ENCODE measurements at places on chromosomes 1 and 21.

DNA sequence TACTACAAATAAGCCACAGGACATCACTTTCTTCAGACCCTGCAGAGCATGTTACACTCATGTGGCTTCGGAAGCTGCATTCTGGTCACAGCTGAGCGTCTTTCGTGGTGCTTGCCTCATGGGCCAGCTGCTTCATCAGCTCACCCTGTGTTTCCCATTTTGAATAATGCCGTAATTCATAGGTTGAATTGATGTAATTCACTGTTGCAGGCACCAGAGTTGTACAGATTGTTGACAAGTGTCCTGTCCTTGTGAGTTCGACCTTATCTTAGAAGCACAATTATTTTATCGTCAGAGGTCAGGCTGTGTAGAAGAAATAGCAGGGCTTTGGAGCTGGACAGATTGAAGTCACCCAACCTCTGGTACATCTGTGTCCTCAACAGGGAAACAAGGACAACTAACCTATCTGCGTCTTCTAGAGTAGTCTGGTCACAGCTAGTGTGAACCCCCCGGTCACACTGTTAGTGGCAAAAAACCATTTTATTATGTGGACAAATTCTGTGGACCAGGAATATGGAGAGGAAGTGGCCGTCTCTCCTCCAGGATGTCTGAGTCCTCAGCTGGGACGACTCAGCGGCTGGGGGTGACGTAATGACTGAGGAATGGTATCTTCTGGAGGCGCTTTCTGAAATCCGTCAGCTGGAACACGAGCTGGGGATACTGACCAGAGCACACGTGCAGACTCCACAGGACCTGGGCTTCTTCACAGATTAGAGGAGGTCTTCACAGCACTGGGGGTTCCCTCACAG lies 17.8 kb downstream of the PKNOX1 start:
- DNase-seq, result no peak

DNA sequence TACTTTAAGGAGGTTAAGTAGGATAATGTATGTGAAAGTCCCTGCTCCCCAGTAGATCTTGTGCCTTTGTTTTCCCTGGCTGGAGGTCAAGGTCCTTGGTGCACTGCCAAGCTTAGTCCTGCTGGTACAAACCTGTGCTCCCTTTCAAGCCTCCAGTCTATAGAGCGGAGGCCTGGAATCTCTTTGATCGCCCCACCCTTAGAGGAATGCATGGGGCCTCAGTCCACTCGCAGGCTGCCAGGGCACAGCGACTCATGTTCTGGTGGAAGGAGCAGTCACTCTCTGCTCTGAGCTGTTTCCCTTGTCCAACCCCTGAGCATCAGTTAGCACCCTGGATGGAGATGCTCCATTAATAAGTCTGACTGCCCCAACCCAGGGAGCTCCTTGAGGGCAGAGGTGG lies 121.8 kb downstream of the HMGB4 start:
- DNase-seq, result no peak

DNA sequence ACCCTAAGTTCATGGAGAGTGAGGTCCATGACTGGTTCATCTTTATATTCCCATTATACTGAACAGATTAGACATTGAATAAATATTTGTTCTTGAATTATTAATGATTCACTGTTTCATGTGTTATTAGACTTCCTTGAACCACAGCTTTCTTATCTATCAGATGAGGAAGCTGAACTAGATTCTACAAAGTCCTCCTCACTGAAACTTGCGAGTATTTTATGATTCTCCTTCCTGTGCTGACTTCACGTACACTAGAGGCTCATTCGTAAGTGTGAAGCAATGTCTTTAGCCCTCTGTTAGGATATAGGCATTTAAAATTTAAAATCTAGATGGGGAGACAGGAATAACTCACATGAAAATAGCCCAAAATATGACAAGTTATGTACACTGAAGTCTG lies 95.6 kb upstream of the IRF2BP2 start:
- no peak for DNase-seq

GRCh38 chr1:208160259-208160819 lies 83.8 kb downstream of the PLXNA2 start:
- DNase-seq, result no peak

DNA sequence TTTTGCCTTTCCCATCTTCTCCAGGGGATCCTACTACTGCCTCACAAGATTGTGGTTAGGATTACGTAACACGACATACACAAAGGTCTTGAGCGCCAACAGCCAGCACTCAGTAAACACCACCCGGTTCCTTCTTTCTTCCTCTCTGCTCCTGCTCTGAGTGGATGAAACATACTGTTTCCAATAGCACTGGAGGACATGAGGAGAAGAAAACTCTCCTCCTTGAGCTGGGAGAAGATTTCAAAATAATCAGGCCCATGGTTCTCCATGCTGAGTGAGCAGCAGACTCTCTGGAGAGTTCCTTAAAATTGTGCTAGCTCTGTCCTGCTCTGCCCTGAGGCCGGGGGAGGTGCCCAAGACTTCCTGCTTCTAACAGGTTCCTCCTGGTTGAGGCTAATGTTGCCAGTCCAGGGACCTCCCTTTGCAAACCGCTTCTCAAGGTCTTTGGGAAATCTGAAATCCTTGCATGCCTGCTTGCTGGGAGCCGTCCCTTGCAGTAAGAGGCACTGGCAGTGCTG lies 29.4 kb upstream of the MX1 start:
- DNase-seq, result no peak

- DNase-seq, result no peak
Measured at GRCh38 chr1:244878681-244879080, 14.3 kb upstream of the HNRNPU start.

DNA sequence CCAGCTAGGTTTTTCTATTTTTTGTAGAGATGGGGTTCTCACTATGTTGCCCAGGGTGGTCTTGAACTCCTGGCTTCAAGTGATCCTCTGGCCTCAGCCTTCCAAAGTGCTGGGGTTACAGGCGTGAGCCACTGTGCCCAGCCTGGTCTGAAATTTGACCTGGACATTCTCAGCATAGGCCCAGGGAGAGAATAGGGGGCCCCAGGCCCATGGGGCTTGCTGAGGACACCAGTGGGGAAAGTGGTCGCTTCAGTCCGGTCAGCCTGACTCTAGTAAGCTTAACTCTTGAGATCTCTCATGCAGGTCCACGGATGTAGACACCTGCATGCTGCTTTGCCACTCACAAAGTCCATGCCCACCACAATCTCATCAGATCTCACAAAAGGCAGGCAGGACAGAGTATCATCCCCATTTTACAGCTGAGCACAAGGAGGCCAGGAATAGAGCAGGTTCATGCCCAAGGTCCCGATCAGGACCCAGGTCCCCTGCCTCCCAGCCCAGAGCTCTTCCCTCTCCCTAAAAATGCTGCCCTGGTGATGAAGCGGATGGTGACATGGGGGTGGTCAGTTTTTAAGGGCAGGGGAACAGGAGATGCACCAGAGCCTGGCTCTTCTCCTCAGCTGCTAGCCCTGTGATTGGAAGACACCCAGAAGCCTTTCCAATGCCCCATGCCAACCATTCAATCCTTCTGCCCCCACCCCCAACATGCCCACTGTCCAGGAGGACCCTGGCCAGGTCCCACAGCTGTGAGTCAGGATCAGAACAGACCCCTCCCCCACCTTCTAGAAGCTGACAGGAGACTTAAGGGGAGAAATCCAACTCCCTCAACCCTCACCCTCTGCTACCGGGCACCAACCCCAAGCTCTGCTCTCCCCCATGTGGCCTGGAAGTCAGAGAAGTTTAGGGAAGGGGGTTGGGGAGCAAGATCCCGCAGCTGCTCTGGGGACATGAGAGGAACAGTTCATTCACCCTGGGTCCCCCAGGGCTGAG lies 1.8 kb downstream of the FHL3 start:
- DNase-seq, result no peak

GRCh38 chr1:204528241-204528640 lies 12.0 kb downstream of the MDM4 start:
- DNase-seq, result no peak

DNA sequence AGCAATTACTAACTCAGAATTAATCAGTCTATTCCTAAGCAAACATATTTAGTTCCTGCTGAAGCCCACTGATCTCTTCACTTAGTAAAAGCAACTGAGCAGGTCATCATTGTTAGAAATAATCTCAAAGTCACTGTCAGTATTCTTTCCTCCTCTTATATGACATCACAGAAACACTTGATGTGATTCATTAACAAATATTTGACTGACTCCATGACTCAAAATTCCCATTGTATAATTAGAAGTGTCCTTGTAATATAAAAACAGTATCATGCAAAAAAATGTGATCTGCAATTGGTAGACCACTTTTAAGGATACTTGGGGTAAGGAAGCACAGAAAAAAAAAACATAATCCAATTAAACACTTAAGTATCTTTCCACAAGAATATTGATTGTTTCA lies 194.4 kb downstream of the DPYD start:
- no peak for DNase-seq

GRCh38 chr1:178881950-178882349 lies 11.1 kb upstream of the ANGPTL1 start:
- DNase-seq, result no peak

DNA sequence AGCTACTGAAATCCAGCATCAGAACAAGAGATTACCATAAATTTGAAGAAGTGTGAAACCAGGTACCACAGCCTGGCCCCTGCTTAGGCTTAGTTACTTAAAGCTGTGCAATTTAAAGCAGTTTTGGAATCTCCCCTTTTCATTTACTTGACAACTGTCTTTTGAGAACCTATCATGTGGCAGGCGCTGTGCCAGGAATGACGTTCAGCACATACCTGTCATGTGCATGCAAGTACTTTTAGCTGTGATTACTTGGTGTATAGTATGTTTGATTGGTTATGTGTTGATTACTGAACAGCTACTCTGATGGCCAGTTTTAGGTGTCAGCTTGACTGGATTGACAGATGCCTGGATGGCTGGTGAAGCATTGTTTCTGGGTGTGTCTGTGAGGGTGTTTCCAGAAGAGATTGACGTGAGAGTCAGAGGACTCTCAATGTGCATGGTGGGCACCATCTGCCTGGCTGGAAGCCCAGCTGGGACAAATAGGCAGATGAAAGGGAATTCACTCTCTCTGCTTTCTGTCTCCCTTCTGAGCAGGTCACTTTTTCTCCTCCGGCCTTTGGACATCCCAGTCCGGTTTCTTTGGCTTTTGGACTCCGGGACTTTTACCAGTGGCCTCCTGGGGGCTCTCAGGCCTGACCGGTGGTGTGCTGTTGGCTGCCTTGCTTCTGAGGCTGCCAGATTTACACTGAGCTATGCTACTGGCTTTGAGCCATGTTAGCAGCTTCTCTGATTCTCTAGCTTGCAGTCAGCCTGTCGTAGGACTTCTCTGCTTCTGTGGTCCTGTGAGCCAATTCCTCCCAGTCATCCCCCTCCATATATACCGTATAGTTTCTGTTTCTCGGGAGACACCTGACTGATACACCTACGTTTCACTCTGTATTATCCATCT lies 178.0 kb downstream of the RYR2 start:
- peak; percentile 82 for DNase-seq

DNA sequence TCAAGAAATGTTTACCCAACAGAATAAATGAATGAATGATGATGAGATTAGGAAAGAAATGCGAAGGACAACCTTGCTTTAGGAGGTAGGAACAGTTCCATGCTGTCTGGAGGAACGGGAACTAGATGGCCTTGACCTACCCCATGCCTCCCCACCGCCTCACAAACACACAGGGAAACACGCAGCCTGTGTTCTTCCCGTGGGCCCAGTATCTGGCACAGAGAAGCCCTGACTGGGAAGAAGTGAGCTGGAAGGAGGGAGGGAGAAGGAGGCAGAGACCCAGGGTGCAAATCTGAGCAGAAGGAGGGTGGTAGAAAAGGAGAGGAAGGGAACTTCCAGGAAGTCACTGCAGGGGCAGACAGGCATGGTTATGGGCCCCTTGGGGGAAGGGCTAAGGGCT lies 3.5 kb upstream of the ADORA1 start:
- no peak for DNase-seq
